Natural killer cell treated with Interleukin-12 subunit alpha and Interleukin-12 subunit beta and Interleukin-15 and Interleukin-18, amount 100 ng/mL, for 72 hours (primary cell): ENCODE measurements at places on chromosomes 16 and 17.

DNA sequence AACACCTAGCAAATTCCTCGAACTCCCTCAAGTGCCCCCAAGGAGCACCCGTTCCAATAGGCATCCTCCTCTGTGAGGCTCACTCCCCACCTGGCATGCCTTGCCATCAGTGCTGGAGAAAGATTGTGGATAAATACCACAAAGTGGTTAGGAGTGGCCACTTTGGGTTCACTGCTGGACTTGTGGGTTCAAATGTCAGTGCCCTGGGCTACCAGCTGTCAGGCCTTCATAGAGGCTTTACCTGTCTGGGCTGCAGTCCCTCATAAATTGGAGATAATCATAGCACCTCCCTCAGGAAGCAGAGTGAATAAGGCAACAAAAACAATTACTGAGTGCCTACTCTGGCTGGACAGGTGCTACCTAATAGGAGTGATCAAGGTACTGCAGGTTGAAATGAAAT, 1.5 kb upstream of the SYT17 start:
- DNase-seq: no peak

- no peak for DNase-seq
These were observed 463 bp downstream of the TOP2A start for GRCh38 chr17:40417258-40417608.

- no peak for DNase-seq
These were observed 604.7 kb upstream of the SOX9 start for GRCh38 chr17:71516149-71516548.

DNA sequence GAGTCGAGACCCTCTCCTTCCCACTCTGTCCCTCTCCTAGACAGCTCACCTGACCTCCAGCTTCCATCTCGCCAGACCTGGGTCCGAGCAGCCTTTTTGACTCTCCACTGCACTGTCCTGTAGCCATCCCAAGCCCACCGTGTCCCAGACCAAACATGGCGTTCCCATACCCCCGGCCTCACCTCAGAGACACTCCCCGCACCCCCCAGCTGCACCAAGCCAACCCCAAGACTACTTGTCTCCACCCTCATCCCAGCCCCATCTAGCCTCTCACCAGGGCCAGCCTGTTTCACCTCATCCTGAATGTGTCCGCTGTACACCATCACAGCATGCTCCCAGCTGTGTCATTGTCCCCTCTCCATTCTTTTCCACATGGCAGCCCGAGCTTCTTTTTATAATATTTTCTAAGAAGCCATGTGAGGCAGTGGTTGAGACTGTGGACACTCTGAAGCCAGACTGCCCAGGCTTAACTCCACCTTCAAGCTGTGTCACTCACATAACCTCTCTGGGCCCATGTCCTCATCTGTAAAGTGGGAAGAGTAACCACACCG, 1.5 kb downstream of the MYO15A start:
- no peak for DNase-seq

- DNase-seq: no peak
These were observed 34.5 kb downstream of the HS3ST2 start for GRCh38 chr16:22848451-22848850.

GRCh38 chr16:63312346-63312745, 1276.1 kb upstream of the CDH8 start:
- no peak for DNase-seq

- DNase-seq: no peak
These were observed 16.7 kb downstream of the SLC26A11 start for GRCh38 chr17:80236911-80237310.

GRCh38 chr16:5064915-5065314, 841 bp downstream of the C16orf89 start:
- no peak for DNase-seq
